ENCODE measurements at places on chromosomes 2 and 18.

DNA sequence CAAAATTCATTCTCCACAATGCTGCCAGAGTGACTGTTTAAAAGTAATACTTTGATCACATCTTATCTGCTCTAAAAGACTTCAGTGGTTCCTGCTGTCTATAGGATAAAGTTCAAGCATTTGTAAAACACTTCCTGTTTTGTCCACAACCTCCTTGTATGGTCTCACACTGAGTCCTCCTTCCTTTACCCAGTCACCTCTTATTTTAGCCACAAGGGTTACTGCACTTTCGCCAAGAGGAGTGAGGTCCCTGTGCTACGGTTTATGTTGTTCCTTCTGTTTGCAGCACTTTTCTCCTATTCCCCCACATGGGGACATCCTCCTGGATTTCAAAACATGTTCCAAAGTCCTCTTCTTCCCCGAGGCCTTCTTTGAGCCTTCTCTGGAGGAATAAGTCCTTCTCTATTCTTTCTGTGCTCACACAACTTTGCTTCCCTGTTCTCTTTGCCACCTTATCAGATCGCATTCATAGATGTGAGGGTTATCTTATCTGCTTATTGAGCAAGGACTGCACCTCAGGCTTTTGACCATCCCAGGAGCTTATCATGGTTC is 112.2 kb upstream of the NABP1 start:
- no peaks in the 10 kb centered on the region for H3K36me3 ChIP-seq
- DNase-seq, result no peak
- no peak overlapping the region for H3K4me3 ChIP-seq
- peaks cover 16% of the 10 kb centered on the region for H3K27me3 ChIP-seq

GRCh38 chr2:1613078-1613445 is 131.3 kb downstream of the PXDN start:
- DNase-seq, result no peak
- no peaks in the 10 kb centered on the region for H3K4me1 ChIP-seq
- no peak overlapping the region for H3K4me3 ChIP-seq
- no peaks in the 10 kb centered on the region for H3K27me3 ChIP-seq

DNA sequence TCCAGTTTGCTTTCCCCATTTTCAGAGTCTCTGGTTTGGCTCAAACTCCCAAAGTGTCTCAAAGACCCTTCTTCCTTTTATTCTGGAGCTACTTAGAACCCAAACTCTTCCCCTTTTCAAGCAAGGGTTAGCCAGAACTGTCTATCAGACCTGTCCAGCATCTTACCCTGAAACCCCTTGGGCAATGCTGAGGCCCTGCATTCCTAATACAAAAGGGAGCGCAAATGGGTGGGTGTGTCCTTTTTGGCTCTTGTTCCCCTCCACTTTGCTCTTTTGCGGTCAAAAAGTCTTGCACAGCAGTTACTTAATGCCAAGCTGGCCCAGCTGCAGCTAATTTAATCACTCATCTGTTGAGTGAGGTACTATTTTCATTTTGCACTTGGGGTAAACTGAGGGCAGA is 231.2 kb upstream of the FOSL2 start:
- no peak overlapping the region for H3K27ac ChIP-seq
- H3K27me3 ChIP-seq, result no peaks in the 10 kb centered on the region
- no peak for DNase-seq
- H3K4me1 ChIP-seq, result no peaks in the 10 kb centered on the region
- H3K36me3 ChIP-seq, result no peaks in the 10 kb centered on the region
- no peak overlapping the region for H3K4me3 ChIP-seq

DNA sequence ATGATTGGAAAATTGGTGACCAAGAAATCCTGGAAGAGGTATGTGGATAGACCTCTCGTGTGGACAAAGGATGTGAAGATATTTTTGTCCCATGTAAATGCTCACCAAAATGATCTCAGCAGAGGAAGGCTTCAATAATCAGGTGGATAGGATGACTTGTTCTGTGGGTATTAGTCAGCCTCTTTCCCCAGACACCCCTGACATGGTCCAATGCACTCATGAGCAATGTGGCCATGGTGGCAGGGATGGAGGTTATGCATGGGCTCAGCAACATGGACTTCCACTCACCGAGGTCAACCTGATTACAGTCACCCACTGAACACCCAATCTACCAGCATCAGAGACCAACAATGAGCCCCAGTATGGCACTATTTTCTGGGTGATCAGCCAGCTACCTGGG is 20.2 kb downstream of the CHRNA1 start:
- no peak overlapping the region for H3K27ac ChIP-seq
- no peak overlapping the region for H3K4me3 ChIP-seq
- H3K4me1 ChIP-seq, result no peaks in the 10 kb centered on the region
- DNase-seq, result no peak
- H3K36me3 ChIP-seq, result no peaks in the 10 kb centered on the region

DNA sequence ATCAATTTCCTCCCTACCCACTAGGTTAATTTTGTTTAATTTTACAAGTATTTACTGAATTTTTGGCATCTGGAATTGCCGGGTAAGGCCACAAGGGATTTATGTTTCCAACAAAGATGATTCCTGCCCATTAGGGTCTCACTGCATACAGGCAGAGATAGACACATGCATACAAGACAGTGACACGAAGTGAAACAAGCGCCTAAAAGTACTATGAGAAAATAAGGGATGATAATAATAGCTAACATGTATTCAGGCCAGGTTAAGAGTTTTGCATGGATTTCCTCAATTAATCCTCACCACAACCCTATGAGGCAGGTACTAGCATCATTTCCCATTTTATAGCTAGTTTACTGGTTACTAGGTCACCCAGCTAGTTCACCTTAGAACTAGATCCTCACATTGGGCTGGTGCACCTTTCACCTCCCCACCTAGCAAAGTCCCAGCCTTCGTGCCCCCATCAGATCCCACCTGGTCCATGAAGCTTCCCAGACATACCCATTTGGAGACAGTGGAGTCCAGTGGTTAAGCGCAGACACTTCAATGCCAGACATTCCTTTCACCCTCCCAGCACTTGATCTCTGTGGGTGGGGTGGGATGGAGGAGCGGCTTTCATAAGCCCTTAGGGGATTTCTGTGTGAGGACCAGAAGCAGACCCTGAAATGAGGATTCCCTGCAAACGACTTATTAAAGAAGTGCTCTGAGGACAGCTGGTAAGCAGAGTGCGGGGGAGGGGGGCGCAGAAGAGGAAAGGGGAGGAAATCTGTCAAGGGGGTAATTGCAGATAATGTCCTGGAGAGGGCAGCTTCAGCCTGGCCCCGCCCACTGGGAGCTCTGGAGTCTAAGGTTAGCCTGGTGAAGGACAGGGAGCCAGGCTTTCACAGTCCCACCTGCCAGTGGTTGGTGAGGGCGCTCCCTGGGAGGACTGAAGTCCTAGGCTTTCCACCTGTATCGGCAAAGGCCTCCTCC is 5.8 kb upstream of the DGUOK start:
- no peak overlapping the region for H3K4me3 ChIP-seq
- DNase-seq, result no peak
- H3K4me1 ChIP-seq, result peaks cover 6% of the 10 kb centered on the region
- no peaks in the 10 kb centered on the region for H3K36me3 ChIP-seq
- H3K27ac ChIP-seq, result no peak overlapping the region
- no peaks in the 10 kb centered on the region for H3K27me3 ChIP-seq

DNA sequence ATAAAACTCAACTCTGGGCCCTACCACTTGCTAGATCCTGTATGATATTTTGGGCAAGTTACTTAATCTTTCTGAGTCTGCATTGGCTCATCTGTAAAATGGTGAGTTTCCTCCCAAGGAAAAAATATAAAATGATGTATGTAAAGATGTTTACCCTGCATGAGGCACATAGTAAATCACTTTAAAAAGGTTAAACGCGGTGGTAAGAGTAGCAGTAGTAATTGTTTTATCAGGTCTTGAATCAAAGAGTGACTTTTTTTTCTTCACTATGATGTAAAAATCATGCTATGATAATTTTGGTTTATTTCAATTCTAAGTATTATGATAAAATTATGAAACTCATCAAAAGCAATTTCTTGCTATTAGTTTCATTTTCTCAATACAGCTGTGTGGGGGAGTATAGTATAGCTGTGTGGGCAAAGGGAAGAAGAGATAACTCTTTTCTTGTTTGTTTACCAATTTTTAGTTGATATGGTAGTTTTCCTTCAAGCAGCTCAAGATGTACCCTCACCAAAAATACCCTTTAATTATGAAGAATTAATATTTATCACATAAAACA is 10.7 kb downstream of the ARHGAP15 start:
- no peak for DNase-seq
- H3K4me3 ChIP-seq, result no peak overlapping the region
- H3K4me1 ChIP-seq, result peaks cover 55% of the 10 kb centered on the region
- no peak overlapping the region for H3K27ac ChIP-seq
- peaks cover 3% of the 10 kb centered on the region for H3K36me3 ChIP-seq

- no peak overlapping the region for H3K4me3 ChIP-seq
- peaks cover 13% of the 10 kb centered on the region for H3K27me3 ChIP-seq
- no peak overlapping the region for H3K27ac ChIP-seq
- H3K36me3 ChIP-seq, result peaks cover 57% of the 10 kb centered on the region
These were observed 10.4 kb downstream of the ERFE start for GRCh38 chr2:238169048-238169707.

GRCh38 chr2:128776461-128777195 is 458.0 kb upstream of the HS6ST1 start:
- H3K36me3 ChIP-seq, result no peaks in the 10 kb centered on the region
- DNase-seq, result no peak
- H3K27me3 ChIP-seq, result peaks cover 8% of the 10 kb centered on the region
- H3K27ac ChIP-seq, result no peak overlapping the region

DNA sequence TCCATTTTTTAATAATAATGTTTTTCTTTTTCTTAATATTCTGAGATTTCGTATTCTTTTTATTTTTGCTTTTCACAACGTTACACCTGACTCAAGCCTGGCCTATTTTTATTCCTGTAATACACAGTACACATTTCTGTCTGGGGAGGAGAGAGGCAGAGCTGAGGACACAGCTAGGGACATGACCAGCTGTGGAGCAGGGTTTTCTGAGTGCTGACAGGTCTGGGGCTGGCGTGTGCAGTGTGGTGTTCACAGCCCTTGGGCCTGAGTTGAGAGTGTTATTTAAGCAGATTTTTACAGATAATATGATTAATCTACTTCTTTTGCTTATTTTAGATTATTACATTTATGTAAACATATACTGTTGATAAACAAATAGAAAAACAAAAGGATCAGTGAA is 55.9 kb downstream of the ZAP70 start:
- H3K27me3 ChIP-seq, result no peaks in the 10 kb centered on the region
- DNase-seq, result no peak
- H3K4me3 ChIP-seq, result no peak overlapping the region
- H3K36me3 ChIP-seq, result peaks cover 6% of the 10 kb centered on the region
- no peaks in the 10 kb centered on the region for H3K4me1 ChIP-seq
- H3K27ac ChIP-seq, result no peak overlapping the region
